Brain pericyte (primary cell): ENCODE measurements at places on chromosomes 2 and 18.

GRCh38 chr2:10371441-10372196, 68.9 kb downstream of the HPCAL1 start:
- no peak for DNase-seq

DNA sequence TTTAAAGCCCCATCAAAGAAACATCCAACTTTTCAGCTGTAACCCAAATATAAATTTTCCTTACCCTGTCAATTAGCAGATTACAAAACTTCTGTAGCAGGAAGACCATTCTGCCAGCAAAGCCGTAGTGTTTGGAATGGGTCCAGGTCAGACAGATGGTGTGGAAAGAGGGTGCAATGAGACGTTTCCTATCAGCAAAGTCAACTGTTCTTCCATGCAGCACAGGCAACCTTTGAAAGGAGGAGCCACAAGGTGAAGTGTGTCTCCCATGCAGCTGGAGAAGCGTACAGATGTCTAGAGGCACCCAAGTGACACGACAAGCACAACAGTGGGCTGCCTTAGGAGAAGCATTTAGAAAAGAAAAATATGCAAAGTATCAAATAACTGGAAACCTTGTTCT, 83.7 kb downstream of the SP3 start:
- DNase-seq: no peak

DNA sequence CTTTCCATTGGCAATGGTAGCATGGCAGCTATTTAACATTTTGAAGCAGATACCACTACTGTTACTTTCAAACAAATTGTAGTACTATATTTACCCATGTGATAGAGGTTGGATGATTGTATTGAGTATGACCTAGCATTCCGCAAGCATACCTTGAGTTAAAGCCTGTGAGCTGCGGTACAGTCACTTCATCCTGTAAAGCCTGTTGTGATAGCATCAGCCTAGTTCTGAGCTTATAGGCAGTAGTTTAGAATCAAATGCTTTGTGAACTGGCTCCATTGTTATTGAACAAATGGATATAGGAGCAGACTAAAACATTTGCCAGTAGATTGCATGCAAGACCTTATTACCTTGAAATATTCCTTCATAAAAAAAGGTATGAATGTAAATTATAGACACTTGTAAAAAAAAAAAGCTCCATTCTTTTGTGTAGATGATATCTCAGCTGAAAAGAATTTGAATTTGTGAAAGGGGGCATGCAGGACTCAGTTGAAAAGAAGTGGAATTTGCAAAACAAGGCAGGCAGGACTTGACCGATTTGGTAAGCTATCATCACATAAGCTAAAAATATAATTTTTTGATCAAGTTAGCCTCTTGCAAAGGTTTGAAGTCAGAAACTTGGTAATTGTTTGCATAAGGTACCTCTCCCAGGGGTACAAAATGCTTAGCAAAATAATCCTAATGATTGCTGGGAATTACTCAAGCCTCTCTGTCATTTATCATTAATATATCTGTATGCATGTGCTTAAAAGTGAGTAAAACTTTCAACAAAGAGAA, 138.5 kb upstream of the ITGA4 start:
- DNase-seq: no peak

- no peak for DNase-seq
Observed at GRCh38 chr2:164620457-164620856, 825 bp downstream of the GRB14 start.
